ENCODE measurements at places on chromosomes 13 and 19.

- DNase-seq: no peak
These were observed 17.7 kb downstream of the RFX2 start for GRCh38 chr19:6092329-6093286.

DNA sequence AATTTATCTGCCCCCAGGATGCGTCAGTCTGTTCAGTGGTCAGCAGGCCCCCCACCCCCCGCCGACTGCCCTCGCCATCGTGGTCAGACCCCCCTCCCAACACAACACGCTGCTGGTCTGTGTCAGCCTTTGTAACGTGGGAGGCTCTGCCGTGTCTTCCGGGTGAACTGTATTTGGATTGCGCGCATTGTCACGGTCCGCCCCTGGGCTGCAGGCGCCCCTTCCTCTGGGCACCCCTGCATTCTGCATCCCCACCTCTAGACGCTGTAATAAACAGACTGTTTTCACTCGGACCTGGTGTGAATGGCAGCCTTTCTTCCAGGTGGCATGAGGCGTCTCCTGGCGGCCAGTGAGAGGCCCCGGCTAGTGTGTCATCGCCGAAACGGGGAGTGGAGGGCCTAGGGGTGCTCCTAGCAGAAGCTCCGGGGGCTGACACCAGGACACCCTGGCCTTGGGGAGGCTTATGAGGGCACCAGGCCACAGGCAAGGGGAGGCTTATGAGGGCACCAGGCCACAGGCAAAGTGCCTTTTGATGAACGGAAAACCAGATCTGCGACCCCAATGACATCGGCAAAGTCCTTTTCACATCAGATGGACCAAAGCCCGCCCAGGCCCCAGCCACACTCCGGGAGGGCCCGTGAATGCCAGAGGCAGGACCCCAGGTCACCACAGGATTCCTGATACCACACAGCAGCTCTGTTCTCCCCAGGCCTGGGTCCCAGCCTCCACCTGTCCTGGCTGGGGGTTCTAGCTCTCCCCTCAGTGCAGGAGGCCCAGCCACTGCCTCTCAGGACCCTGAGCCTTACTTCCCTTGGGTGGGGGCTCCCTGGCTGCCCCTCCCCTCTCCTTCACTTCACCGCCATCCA is 3.6 kb downstream of the PLEKHJ1 start:
- no peak for DNase-seq

DNA sequence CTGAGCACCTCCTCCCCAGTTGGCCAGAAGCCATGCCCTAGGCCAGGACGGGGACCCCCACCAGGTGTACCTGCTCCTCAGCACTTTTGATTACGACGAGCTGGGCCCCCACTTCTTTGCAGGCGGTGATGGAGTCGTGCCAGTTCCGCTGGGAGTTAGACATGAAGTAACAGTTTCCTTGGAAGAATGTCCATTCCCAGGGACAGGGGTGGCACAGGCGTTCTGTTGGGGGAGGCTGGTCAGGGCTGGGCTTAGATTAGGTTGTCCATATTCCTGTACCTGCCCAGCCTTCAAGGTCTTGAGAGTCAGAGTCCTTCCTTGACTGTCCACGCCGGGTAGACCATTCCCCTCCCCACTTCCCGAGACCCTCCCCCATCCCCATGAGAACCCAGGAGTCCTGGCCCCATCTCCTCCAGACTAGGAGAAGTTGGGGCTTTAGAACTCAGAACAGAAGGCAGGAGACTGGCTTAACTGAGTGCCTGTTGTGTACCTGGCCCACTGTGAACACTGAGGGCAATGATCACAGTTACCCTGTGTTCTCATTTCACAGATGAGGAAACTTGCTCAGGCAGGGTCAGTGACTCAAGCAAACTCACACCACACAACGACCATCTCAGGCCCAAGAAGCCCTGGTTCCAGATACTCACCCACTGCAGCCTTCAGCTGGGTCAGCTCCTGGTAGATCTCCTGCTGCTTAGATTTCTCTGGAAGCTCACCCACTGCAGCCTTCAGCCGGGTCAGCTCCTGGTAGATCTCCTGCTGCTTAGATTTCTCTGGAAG is 2.3 kb downstream of the CD209 start:
- DNase-seq: no peak

- DNase-seq: no peak
These were observed 27.3 kb upstream of the MPHOSPH8 start for GRCh38 chr13:19606152-19606551.
